NCI-H1092 (cell line): ENCODE measurements at places on chromosomes 16 and 17.

DNA sequence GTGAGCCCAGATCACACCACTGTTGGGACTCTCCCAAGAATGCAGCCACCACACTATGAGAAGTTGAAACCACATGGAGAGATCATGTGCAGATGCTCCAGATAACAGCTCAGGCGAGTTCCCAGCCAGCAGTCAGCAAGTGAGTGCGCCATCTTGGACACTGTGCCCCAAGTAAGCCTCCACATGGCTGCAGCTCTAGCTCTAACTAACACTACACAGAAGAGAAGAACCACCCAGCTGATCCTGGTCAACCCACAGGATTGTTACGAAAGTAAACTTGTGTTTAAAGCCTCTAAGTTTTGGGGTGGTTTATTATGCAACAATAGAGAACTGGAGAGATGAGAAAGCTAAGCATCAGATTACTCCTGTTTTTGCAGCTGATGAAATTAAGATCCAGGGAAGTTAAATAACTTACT, 25.8 kb downstream of the SLC38A7 start:
- no peak for DNase-seq

DNA sequence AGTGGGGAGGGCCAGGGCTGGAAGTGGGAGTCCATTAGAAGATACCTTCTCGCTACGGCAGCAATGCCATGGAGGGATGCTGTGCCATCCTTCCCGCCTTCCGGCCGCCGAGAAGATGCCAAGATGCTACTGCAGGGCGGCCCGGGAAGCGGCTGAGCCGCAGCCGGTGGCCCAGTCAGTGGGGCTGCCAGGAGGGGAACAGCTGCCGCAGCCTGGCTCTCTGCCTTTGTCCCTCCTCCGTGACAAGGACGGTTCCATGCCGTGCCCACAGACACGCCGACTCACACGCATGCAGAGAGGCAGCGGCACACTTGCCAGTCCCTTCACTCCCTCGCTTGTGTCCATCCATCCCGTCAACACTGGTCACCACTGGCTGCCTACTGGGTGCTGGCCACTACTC, 20.2 kb upstream of the NCBP3 start:
- no peak for DNase-seq

- DNase-seq = no peak
Measured at GRCh38 chr16:23570992-23571632, 13.6 kb downstream of the UBFD1 start.

DNA sequence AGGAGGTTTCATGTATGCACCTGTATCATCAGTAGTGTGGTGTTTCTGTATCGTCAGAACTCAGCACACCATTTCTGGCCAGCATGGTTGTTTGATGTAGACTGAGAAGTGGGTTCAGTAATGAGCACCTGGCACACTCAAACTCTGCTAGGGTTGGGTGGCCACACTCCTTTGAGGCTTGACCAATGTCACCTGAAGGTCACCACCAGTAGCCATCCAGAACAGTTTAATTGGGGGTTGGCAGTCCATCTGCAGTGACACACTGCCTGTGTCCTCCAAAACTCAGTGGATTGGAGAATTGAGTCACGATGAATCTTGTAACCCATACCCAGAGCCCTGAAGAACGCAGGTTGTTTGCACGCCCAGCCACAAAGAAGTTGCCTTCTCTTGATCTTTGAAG, 86.8 kb upstream of the HSBP1 start:
- no peak for DNase-seq

- no peak for DNase-seq
Measured at GRCh38 chr17:57133486-57133885, 48.4 kb downstream of the AKAP1 start.

DNA sequence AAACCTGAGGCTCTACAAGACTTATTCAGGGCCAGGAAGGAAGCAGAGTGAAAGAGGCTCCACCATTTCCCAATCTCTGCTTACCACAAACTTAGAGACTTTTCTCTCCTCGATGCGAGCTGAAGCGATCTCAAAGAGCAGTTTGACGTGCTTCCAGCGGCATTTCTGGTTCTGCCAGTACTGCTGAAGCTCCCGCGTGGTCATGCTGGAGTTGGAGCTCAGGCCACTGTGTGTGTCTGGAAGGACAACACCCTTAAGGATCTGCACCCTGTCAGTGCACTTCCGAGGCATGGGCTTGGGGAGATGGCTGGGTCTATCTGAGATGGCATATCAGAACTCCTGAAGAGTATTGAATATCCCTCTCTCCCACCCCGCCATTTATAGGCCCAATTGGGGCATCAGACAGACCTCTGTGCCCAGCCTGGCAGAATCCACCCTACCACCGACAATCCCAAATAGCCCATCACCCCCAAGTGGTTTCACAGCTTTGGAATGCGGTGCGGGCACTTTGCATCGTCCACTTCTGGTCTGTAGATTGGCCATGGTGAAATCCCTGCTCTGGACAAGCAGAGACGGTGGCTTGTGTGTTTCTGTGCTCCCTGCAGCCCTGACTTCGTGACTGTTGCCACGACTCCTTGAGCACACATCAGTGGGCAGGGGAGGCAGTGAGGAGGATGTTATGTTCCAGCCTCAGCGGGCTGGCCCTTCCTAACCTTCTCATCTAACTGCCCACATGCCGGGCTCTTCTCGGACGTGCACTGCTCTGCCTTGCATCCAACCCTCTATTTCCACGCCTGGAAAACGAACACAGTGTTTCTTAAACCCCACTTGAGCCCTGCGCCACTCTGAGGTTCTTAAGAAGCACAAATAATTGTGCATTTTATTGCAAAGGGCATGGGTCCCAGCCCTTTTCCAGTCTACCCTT, 5.2 kb downstream of the SNX20 start:
- no peak for DNase-seq

GRCh38 chr17:78300962-78301820, 58.7 kb downstream of the SOCS3 start:
- DNase-seq = no peak

GRCh38 chr16:1900452-1900774, 17.8 kb downstream of the HS3ST6 start:
- peak; percentile 72 for DNase-seq

DNA sequence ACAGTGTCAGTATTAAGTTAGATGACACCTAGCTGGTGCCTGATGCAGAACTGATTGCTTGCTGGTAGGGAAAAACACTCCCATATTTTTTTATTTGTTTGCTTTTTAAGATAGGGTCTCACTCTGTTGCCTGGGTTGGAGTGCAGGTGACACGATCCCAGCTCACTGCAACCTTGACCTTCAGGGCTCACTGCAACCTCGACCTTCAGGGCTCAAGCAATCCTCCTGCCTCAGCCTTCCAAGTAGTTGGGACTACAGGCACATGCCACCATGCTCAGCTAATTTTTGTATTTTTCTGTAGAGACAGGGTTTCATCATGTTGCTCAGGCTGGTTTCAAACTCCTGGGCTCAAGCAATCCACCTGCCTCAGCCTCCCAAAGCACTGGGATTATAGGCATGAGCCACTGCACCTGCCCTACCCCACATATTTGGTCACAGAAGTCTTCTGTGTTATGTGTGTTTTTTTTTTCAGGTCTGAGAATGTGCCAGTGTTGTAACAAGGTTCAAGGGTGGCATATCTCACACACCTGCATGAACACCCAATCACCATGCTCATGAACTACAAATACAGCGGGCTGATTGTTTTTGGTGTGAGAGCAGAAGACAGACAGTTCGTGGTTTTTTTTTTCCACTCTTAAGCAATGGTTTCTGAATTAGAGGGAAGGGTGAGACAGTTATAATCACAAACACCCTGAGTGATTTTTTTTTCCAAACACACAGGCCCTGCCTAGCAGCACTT, 22.8 kb downstream of the SPAG9 start:
- no peak for DNase-seq
